ENCODE measurements at places on chromosomes 13 and 19.
A peak's percentile ranks its signal among the peaks of the same experiment; 100 is the strongest.

DNA sequence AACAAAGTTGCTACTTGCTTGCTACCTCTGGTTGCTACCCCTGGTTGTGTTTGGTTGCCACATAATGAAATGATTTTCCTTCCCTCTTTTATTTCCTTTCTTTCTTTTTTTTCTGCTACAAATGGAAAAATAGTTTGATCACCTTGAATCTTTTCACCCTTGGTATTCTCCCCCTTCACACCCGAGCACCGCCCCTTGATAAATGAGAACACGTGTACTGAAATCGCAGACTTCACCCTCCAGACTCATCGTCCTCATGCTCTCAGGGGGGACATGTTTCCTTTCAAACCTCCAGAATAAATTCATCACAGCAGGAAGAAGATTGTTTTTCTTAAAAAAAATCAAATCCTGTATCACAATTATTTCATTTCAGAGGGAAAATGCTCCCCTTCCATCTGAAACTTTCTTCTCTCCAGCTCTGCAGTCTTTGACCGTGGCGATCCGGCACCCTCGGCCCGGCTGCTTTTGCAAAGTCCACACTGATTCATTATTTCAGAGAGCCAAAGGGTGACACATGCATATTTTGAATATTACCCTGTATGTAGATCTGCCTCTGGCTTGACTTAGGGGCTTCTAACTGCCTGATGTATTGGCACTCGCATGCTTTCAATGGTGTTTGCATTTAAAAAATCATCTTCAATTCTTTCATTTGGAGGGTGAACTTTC is 222.6 kb upstream of the MAB21L1 start:
- peak; percentile 68 for DNase-seq

DNA sequence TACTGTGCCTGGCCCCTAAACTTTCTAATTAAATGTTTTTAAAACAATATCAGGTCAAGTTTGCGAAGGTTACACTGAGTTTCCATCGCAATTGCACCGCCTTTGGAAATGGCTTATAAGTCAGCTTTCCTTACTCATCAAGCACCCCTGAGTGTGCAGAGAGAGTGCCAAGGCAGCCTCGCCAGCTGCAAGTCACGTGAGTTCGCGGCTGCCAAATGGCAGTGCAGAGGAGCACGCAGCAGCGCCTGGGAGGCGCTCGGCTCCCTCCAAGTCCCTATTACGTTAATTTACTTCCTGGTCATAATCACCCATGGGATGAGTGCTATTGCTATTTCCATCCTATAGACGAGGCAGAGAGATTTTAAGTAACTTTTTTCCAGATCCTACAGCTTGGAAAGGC is 319.6 kb downstream of the TEX29 start:
- DNase-seq, result no peak

GRCh38 chr19:18049385-18049784 is 37.3 kb downstream of the IL12RB1 start:
- DNase-seq, result peak; percentile 22

GRCh38 chr19:23904406-23904805 is 10.3 kb upstream of the ZNF726 start:
- no peak for DNase-seq

GRCh38 chr19:16368385-16369305 is 44.0 kb downstream of the KLF2 start:
- no peak for DNase-seq
